Lung (tissue), 17 donors: ENCODE measurements at places on chromosomes 3 and 15. TPM values are rescaled to one million over a fixed set of nuclear protein-coding genes. Genes with fewer than 3 reads are reported as not detected.

The PAK6 gene
- 5.8 TPM for polyA plus RNA-seq

- DNase-seq = peak; percentile 35
Observed at GRCh38 chr3:156978481-156978961, 152.4 kb downstream of the LEKR1 start.

DNA sequence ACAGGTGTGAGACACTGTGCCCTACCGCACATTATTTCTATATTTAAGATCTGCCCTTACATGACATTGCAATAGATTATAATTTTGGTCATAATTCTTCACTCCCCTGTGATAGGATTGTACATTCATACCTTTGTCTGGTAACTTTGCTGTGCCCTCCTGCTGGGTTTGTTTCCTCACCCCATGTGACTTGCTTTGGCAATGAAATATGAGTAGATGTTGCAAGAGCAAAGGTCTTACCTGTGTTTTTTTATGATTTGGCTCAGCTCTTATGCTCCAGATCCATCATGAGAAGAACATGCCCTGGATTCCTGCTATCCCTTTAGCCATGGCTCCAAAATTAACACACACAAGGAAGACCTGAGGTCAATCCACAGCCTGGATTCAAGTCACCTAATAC, 137.7 kb upstream of the EOMES start:
- DNase-seq = no peak

GRCh38 chr3:46542344-46542743, 23.8 kb downstream of the LRRC2 start:
- no peak for DNase-seq

- DNase-seq = no peak
Observed at GRCh38 chr3:160474416-160474838, 24.8 kb upstream of the TRIM59 start.
